Activated CD8-positive, alpha-beta T cell treated with anti-CD3 and anti-CD28 coated beads for 36 hours (primary cell): ENCODE measurements at places on chromosomes 11 and 22. TPM values are rescaled to one million over a fixed set of nuclear protein-coding genes. Genes with fewer than 3 reads are reported as not detected.

Gene KIAA1671
- total RNA-seq = 6.8 TPM

Gene FAM180B
- not detected for total RNA-seq

DNA sequence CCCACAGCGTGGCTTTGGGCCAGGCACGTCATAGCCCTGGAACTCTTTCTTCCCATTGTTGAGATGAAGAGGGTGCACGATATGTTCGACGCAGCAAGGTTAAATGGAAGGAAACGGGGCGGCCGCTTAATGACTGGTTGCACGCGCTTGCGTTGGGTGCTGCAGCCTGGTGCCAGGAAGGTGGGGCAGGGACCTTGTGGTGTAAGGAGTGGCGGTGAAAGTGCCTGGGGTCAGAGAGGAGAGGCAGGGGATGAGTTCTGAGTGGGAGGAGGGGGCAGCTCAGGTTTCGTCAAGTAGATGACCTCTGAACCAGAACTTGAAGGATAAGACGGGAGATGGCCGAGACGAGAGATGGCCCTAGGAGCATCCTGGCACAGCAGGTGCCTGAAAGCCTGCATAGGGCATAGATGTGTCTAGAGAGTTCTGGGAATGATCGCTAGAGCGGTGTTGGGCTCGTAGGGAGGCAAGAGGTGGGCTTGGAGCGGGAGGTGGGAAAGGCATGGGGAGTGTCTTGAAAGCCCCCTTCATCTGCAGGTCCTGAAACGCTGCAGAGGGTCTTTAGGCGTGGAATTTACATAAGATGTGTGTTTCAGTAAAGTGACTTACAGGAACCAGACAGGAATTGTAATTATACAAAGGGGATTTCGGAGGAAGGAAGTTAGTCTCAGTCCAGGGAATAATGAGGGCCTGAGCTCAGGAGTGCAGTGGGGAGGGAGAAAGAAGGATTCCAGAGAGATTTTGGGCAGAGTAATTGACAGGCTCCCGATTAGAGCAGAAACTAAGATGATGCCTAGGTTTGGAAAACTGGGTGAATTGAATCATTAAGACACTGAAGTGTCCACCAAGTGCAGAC, 43.2 kb upstream of the CLDN5 start:
- H3K4me3 ChIP-seq = no peak overlapping the region
- H3K36me3 ChIP-seq = no peaks in the 10 kb centered on the region
- DNase-seq = no peak
- H3K27ac ChIP-seq = no peak overlapping the region
- no peaks in the 10 kb centered on the region for H3K4me1 ChIP-seq
- H3K27me3 ChIP-seq = no peaks in the 10 kb centered on the region

GRCh38 chr11:115194802-115195110, 309.5 kb downstream of the CADM1 start:
- H3K4me1 ChIP-seq = peaks cover 6% of the 10 kb centered on the region
- peak; percentile 33 for DNase-seq
- H3K4me3 ChIP-seq = peak overlapping the region; percentile 30
- peak overlapping the region; percentile 53 for H3K27ac ChIP-seq

DNA sequence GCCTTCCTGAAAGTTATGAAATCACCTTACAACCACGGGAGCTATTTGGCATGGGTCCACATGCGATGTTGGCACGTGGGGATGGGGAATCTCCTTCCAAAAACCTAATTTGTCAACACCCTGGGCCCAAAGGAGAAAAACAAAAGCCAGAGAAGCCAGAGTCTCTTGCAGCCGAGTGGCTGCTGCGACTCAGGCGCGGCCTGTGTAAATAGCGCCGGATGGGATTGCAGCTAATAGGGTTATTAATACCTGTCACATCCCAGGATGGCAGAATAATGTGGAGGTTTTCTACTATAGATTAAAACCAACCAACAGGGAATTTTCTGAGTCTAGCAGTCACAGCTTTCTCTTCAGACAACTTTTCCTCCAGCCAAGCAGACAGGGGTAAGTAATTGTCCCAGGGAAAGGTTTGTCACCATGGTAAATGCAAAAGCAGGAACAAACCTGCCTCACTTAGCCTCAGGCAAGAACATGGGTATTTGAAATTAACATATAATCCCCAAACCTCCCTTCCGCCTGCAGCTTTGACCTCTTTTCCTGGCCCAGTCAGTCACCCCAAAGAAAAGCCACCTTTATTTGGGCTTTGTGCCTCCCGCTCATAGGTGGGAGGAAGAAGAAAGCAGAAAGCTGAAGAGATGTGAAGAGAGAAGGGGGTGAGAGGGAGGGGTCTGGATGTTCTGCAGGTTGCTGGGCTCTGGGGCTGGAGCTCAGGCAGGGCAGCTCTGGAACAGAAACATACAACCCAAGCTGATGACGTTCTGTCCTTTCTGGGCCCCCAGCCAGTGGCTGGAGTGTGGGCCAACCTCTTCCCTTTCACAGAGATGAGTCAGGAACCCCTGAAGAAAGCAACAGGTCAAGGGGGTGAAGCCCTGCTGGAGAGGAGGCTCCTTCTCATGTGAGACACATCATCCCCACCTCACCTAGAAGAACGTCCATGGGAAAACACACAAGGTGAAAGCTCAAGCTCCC, 376.5 kb downstream of the NXPE2 start:
- no peak overlapping the region for H3K4me3 ChIP-seq
- no peaks in the 10 kb centered on the region for H3K4me1 ChIP-seq
- no peak for DNase-seq
- H3K27ac ChIP-seq = no peak overlapping the region
- H3K36me3 ChIP-seq = no peaks in the 10 kb centered on the region
